ENCODE measurements at places on chromosomes 2 and 18.

DNA sequence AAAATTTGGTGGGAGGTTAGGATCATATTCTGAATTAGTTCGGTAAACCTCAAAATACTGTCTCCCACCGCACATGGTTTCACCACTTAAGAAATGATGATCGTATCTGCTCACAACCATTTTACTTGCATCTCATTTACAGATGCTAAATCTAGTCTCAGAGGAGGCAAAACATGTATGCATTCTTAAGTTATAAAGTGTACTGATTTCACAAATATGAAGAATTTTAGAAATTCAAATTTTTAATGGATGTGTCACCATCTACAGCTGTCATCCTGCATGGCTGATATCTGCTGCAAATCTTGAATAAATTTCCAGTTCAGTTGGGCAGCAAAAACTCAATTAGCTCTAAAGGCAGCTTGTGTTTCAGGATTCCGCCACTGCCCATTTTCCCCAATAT lies 243.3 kb upstream of the KCNJ3 start:
- no peak for DNase-seq

GRCh38 chr18:8424481-8424880 lies 184.8 kb upstream of the RAB12 start:
- no peak for DNase-seq

- DNase-seq, result peak; percentile 46
These were observed 214.2 kb downstream of the PTGR3 start for GRCh38 chr18:74994502-74995418.

DNA sequence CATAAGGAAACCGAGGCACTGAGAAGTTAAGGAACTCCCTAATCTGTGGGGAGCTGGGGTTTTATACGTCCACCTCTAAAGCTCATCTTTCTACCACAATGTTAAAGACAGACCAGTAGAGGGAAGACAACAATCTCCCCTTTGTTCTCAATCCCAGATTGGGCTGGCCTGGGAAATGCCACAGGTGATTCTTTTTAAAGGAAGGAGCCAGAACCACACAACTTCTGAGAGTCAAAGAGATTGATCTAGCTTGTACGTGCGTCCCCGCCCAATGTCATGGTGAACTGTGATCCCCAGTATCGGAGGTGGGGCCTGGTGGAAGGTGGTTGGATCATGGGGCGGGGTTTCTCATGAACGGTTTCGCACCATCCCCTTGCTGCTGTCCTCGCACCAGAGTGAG lies 81.8 kb upstream of the LCLAT1 start:
- no peak for DNase-seq

- no peak for DNase-seq
These were observed 206.1 kb downstream of the SMAD2 start for GRCh38 chr18:47724186-47724975.

DNA sequence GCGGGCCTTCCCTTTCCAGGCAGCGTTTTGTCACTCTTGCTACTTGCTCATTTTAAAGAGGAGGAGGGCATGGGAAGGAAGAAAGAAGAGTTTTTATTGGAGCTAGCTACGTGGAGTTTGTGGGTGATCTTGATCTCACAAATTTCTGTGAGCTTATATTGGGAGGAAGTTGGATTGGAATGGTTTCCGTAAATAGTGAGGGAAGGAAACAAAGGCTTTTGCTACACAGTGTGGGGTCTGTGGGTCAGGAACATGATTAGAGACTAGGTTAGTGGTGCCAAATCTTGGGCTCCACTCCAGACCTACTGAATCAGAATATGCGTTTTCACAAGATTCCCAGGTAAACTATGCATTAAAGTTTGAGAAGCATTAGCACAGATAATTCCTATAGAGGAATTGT lies 8.1 kb downstream of the RALB start:
- DNase-seq, result no peak

- no peak for DNase-seq
These were observed 27.1 kb upstream of the PIEZO2 start for GRCh38 chr18:11176481-11176881.

DNA sequence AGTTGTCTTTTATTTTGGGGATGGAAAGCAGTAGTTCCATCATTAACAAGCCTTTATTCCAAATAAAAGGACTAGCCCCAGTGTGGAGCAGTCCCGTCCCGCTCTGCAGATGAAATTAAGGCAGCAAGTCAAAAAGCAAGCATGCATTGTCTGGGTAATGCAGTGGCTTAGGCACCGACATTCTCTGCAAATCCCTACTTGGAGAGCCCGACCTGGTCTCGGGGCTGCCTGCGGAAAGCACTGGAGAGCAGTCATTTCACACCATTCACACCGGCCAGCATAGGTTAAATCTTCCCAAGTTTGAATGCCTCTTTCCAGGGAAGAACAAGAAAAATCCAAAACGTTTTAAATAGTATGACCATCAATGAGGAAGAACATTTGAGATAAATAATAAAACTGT lies 24.4 kb upstream of the RAB12 start:
- DNase-seq, result no peak

All from SHP77 treated with DMSO at 0.1 percent for 48 hours (cell line).